ENCODE measurements at places on chromosomes 6 and 20. TPM values are rescaled to one million over a fixed set of nuclear protein-coding genes. Genes with fewer than 3 reads are reported as not detected.

GRCh38 chr6:75116946-75117345 is 88.9 kb downstream of the COL12A1 start:
- ATAC-seq, result no peak

DNA sequence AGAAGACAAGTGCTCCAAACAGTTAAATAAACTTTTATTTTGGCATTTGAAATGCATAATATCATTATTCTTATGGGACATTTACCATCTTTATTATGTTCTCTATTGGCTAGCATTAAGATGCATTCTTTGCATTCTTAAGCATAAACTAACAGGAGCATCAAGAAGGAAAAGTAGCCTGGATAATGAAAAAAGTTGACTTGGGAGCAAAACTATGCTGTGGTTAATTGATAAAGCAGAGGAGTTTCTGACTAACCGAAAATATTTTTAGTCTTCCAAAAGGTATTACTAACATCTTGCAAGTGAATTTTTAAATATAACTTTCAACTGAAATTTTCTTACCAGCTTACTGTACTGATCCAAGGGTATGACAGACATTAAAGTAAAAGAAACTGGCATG is 140.3 kb downstream of the FLRT3 start:
- no peak for ATAC-seq

DNA sequence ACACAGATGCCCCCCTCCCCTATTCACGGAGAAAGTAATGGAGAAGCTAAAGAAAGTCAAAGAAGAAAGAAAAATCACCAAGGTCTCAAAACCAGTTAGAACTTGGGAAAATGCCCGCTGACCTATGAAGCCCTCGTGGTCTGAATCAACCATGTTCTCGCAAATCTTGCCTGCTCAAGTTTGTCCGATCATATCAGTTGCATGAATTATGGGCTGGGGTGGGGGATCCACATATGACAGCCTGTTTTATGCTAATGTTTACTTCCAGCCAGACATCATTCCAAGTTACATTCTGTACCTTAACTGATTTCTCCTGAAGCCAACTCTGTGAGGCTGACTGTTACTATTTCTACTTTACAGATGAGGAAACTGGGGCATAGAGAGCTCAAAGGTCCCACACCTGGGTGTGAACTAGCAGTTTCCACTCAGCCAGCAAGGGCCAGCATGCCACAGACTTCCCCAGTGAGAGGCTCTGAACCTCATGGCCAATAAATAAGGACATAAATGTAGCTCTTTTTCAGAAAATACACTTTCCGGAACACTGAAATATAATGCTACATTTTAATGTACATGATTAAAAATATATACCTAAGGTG is 2.1 kb downstream of the RNASET2 start:
- no peak for ATAC-seq

GRCh38 chr6:82045965-82046756 is 201.4 kb downstream of the IBTK start:
- no peak for ATAC-seq

GRCh38 chr6:47897247-47897646 is 115.4 kb downstream of the OPN5 start:
- no peak for ATAC-seq

GRCh38 chr6:46888578-46888977 is 33.2 kb downstream of the ADGRF5 start:
- ATAC-seq, result no peak

DNA sequence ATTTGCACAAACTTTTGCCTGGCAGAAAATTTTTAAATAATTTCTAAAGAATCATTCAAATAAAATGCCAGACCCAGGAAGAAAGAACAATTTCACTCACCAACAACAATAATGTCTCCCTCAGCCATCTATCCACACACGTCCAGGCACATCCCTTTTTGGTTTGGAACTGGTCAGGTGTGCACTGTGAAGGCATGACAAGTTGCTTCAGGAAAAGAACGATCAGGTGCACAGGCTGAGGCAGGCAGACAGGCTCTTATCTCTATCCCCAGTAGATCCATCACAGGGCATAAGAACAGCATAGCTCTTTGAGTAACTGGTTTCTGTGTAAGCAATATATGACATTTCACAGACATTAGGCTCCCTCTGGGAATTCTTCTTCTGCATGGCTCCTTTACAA is 18.1 kb upstream of the NXT1 start:
- no peak for ATAC-seq

DNA sequence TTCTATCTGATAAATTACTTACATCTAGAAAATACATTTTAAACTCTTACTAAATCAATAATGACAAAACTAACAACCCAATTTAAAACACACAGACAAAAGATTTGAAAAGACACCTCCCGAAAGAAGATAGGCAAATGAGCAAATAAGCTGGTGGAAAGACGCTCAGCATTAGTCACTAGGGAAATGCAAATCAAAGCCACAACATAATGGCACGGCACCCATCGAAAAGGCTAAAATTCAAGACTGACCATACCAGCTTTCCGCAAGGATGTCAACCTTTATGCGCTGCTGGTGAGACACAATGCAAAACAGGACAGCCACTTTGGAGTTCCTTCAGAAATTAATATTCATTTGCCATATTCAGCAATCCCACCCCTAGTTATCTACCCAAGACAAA is 25.9 kb downstream of the TAF4 start:
- no peak for ATAC-seq

GRCh38 chr6:73169633-73170032 is 55.7 kb downstream of the KHDC1L start:
- ATAC-seq, result no peak

DNA sequence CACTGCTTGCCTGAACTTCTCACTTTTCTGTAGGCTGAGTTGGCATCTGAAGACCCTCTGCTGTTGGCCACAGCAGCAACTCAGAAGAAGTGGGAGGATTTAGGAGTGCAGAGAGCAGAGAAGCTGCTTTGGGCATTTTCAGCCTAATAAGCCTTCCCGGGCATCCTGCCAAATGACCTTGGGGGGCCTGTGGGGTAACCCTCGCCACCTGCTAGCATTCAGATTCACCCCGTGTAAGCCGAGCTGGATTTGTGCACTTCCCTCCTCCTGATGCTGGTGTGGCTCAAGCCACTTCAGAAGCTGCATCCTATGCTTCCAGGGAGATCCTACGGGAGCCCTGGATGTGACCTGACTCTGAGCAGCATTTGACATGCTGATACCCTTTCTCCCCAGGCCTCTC is 114.8 kb downstream of the LRFN2 start:
- ATAC-seq, result no peak

DNA sequence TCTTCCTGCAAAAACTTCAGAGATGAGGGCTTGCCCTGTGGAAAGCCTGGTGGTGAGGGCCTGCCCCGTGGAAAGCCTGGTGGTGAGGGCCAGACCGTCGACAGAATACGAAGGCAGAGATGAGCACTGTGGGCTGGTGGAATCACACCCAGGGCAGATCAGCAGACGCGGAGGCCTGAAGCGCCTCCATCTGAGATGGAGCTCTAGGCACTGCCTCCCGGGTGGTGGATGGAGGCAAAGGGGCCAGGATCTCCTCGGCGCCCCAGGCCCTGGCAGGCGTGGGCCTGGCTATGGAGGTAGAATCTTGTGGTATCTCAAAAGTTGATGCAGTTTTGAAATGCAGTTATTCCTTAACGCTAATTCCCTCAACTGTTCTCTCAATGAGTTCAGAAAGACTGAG is 104.8 kb downstream of the PSMB1 start:
- ATAC-seq, result no peak

- no peak for ATAC-seq
Observed at GRCh38 chr20:10177326-10177725, 41.3 kb upstream of the SNAP25 start.

DNA sequence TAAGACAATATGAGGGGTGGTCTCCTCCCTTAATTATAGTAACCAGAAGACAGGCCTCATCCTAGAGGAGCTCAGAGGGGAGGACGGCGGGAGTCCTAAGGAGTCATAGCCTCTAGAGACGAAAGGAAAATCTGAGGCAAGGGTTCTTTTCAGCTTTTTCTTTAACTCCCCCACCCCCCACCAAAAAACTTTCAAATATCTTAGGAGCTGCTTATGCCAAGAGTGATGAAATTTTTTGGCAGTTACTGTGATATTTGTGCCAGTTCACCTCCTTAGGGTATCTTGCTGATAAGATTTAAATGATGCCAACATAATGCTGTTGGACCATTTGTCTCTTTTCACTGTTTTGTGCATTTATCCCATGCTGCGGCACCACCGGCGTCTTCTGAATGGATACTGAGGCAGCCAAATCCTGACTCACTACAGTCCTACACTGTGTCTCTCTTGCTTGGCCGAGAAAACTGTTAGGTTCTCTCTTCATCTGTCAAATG is 44.5 kb upstream of the DSE start:
- ATAC-seq, result peak; percentile 29

- no peak for ATAC-seq
Observed at GRCh38 chr6:144372611-144373594, 87.8 kb downstream of the UTRN start.

DNA sequence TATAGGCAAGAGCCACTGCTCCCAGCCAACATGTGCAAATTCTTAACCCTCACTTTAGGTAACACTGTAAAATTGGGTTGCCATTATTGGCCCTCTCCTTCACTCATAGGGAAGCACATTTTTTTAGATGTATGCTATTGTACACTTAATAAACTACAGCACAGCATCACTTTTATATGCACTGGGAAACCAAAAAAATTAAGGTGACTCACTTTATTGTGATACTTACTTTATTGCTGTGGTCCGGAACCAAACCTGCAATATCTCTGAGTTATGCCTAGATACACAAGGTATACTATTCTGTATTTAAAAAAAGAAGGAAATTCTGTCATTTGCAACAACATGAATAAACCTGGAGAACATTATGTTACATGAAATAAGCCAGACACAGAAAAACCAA is 40.5 kb downstream of the IPCEF1 start:
- no peak for ATAC-seq

GRCh38 chr20:1810926-1811620 is 84.1 kb upstream of the SIRPA start:
- ATAC-seq, result peak; percentile 44

GRCh38 chr6:20013066-20013861 is 176.1 kb downstream of the ID4 start:
- ATAC-seq, result no peak

CALHM5 gene
- 0.81 TPM for total RNA-seq

TRAPPC3L gene
- total RNA-seq, result not detected

HSD17B8 gene
- 16.1 TPM for total RNA-seq

OR2H2 gene
- not detected for total RNA-seq

PSMB1 gene
- total RNA-seq, result 271 TPM

C6orf132 gene
- 1.4 TPM for total RNA-seq

NRSN2 gene
- total RNA-seq, result 51.6 TPM

SMPDL3A gene
- total RNA-seq, result 11.5 TPM

DPPA5 gene
- not detected for total RNA-seq

Data from gastroesophageal sphincter (tissue), 4 donors.